Activated naive CD4-positive, alpha-beta T cell treated with anti-CD3 and anti-CD28 coated beads for 36 hours (primary cell): ENCODE measurements at places on chromosomes 12 and 14.

GRCh38 chr12:124545508-124546418 is 21.6 kb downstream of the NCOR2 start:
- peak; percentile 55 for DNase-seq

- peak; percentile 27 for DNase-seq
Measured at GRCh38 chr12:13144266-13144828, 40.9 kb upstream of the GSG1 start.

- DNase-seq: peak; percentile 2
Measured at GRCh38 chr14:104321088-104321801, 182.9 kb downstream of the KIF26A start.

DNA sequence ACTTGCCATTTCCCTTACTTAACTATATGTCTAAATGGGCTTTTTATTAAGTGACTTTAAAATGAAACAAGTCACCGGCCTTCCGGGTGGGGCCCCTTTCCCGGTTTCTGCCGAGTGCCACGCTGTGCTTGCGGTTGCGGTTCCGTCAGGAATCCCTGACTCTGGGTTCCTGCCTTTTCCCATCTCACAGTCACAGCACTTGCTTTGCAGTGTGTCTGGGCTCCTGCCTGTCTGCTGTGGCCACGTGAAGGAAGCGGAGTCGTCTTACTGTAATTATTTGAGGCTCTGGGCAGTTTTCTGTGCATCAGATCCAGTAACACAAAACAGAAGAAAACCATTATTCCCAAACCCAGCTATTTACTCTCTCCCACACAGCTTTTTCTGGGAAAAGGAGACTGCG is 44.0 kb upstream of the FRMD6 start:
- DNase-seq: no peak

- DNase-seq: no peak
Measured at GRCh38 chr14:92575061-92575747, 61.6 kb downstream of the RIN3 start.

DNA sequence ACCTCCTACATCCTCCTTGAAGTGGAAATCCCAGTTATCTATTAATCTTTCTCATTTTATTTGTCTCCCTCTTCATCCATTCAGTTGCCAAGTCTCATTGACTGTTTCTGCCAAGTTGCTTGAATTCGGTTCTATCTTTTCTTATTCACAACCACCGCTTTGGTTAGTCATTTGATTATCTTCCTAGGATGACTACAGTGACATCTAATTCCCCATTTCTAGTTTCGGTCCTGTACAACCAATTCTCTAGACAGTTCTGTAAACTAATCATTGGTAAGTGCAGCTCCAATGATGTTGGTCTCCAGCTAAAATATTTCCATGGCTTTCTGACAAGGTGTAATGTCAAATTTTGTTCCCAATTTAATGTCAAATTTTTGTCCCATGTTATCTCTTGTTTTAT is 220.1 kb downstream of the ADAMTS20 start:
- no peak for DNase-seq

GRCh38 chr14:99971087-99971940 is 93.9 kb upstream of the EVL start:
- DNase-seq: peak; percentile 86

DNA sequence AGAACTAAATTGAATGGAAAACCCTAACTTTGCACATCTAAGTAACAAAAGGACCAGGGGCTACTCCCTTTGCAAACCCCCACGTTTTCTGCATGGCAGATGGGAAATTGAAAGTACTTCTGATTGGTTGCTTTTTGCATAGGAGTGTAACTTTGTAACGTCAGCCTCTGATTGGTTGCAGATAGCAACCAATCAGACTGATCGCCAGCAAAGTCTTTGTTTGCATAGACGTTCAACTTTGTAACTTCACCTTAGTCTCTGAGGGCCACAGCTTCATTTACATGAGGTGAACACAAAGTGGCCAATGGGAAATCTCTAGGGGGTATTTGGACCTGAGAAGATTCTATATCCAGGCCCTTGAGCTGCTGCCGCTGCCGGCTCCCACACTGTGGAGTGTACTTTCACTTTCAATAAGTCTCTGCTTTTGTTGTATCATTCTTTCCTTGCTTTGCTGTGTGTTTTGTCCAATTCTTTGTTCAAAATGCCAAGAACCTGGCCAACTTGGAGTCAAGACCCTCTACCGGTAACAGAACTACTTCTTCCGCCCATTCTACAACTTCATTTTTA is 102.5 kb upstream of the PRICKLE1 start:
- no peak for DNase-seq

DNA sequence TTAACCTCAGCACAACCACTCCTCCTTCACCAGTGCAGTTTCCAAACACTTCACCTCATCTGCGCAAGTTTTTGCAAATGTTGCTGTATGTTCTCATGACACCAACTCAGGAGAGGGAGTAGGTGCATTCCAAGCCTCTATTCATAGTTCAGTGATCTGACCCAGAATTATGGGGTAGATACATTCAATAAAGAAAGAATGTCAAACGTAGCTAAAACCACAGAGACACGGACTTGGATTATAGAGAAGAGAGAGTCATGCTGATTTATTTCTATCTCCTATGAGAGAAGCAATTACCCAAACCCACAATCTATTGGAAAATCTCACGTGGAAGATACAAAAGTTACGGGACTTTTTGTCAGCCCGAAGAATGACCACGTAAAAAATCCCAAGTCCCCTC is 1006.0 kb upstream of the TMEM132C start:
- no peak for DNase-seq

DNA sequence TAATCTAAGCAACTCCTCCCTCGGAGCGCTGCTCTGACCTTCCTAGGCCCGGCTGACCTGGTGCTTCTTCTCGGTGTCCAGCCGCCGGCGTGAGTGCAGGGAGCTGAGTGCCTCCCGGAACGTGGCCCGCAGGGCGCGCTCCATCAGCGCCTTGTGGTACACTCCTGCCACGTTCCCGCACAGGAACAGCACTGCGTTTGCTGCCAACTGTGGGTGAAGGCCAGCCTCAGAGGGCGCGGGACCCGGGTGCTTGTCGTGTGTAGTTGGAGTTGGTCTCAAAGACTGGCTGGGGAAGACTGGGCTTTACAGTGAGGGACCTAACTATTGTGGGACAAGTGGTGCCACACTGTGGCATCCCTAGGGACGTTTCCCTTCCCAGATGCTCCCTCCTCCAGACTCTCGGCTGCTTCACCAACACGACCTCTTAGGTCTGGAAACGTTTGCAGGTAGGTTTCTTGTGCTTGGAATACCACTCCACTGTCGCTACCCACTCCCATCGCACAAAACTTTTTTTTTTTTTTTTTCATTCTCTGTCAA is 3.1 kb downstream of the ADCY4 start:
- DNase-seq: no peak

DNA sequence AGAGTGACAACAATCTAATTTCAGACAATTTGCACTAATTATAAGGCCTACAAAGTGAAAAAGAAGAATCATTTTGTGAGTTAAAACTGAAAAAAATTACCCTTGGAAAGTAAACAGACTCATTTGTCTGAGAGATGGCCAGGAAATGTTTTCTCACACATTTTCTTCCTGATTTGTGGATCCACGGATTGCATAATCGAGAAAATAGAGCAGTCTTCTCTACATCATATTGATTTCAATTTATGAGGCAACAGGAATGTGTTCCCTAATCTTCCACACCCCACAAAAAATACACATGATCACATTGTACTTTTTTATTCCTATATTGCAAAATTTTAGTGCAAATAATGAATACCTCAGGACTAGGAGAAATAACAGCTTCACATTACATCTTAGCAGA is 160.8 kb downstream of the CCER1 start:
- no peak for DNase-seq

GRCh38 chr12:75874441-75874840 is 157.1 kb downstream of the PHLDA1 start:
- DNase-seq: no peak

DNA sequence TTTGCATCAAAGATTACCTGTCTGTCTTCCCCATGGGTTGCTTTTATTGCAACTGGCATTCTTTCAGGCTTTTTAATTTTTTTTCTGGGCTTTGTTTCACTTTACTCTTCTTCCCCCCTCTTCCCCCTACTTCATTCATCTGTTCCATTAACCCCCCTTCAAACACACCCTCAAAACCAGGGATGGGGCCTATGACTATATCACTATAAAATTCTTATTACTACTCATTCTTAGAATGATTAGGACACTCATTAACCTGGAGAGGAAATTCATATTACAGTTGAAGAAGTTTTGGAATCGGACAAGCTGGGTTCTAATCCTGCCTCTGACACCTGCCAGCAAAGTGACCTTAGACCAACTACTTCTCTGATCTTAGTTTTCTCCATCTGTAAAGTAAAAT is 24.8 kb upstream of the MDM1 start:
- no peak for DNase-seq

GRCh38 chr14:51643140-51643539 is 8.6 kb upstream of the FRMD6 start:
- no peak for DNase-seq
